Activated naive CD4-positive, alpha-beta T cell (primary cell): ENCODE measurements at places on chromosomes 3 and 15.

DNA sequence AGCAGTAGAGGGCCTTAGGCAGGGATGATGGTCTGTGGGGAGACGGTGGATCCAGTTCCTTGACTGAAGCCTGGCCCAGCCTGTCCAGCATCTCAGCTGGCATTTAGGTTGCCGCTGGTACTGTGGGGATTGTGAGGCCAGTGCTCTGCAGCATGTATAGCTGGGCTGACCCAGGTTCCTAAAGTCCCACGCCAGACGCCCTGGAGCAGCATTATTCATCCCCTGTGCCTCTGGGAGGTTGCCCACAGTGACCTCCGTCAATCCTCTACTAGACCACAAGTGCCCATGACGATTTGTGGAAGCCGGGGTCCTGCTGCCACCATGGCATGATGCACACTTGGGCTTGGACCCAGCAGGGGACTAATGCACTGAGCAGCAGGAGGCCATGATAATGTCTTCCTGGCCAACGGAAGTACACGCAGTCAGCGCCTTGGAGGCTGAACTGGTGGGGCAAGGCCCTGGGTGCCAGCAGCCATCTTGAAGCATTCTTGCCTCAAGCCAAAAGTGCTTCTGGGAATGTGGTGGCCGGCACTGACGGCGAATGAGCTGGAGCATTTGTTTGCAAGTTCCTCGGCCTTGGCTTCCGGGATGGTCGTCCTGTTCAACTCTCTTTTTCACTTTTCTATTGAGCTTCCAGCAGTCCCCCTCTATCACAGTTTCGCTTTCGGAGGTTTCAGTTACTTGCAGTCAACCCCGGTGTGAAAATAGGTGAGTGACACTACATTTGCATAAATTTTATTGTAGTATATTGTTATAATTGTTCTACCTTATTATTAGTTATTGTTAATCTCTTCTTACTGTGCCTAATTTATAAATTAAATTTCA is 949.4 kb downstream of the ROBO1 start:
- no peak for DNase-seq

- DNase-seq, result no peak
Measured at GRCh38 chr15:39502082-39502447, 78.8 kb upstream of the THBS1 start.

GRCh38 chr15:28990390-28990789 is 104.6 kb downstream of the APBA2 start:
- DNase-seq, result no peak

- DNase-seq, result no peak
Measured at GRCh38 chr15:39275066-39275465, 305.8 kb upstream of the THBS1 start.

DNA sequence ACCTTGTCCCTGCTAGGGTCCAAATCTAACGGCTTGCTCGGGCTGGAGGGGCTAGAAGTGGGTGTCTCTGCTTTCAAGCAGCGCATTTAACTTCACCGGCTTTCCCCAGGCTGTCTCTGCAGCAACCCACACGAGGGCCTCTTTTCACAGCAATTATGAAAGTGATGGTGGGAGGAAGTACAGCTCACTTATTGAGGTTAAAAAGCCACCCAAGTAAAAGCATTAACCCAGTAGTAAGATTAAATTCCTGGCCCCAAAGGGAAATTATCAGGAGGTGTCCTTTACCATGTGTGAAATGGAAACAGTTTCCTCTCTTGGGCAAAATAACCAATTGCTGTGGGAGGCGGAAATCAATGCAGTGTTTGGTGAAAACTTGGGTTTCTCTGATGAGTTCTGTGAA is 41.1 kb downstream of the NGRN start:
- no peak for DNase-seq
